DMS79 (cell line): ENCODE measurements at places on chromosomes 3 and 15.

- no peak for DNase-seq
Observed at GRCh38 chr15:57406062-57406772, 29.9 kb downstream of the CGNL1 start.

- no peak for DNase-seq
Observed at GRCh38 chr3:159904455-159904854, 84.2 kb upstream of the IL12A start.

- DNase-seq, result no peak
Observed at GRCh38 chr15:85865070-85865684, 70.5 kb upstream of the KLHL25 start.

- DNase-seq, result no peak
Observed at GRCh38 chr3:157136647-157137387, 23.1 kb downstream of the CCNL1 start.

GRCh38 chr3:50599716-50600118, 11.9 kb downstream of the CISH start:
- no peak for DNase-seq

DNA sequence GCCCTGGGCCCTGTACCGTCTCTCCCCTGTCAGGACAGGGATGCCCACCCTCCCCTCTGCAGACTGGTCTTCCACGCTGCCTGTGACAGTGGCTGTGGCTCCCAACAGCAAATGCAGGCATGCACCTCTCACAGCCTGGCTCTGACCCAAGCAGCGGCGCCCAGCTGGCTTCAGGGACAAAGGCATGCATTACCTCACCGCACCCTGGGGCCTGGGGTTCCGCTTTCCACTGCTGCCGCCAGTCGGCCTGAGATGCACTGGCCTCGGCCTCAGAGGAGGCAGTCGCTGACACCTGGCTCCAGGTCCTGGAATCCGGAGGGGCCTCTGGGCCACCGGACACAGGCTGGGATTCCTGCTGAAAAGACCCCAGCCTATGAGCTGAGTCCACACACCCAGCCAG, 70.3 kb downstream of the SCN5A start:
- DNase-seq, result no peak

DNA sequence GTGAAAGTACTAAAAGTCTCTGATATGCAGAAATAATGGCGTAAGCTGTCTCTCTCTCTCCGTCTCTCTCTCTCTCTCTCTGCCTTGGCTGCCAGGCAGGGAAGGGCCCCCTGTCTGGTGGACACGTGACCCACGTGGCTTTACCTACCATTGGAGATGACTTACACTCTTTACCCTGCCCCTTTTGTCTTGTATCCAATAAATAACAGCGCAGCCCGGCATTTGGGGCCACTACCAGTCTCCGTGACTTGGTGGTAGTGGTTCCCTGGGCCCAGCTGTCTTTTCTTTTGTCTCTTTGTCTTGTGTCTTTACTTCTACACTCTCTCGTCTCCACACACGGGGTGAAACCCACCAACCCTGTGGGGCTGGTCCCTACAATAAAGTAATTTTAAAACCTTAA, 12.2 kb upstream of the TMEM40 start:
- no peak for DNase-seq

DNA sequence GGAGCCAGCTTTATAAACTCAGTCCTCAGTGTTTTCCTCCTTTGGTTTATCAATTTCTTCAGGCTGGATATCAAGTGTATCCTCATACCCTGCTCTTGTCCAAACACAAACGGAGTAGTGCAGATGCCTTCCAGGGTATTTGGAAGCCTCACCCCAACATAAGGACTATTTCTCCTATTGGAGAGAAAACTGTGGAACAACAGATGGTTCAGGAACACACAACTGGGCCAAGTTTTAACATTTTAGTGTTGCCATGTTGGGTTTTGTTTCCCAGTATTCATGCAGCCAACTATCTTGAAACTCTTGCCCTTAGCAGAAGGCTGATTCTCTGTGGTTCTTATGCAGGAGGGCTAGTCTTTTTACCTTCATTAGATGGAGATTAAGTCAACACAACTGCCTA, 398.1 kb downstream of the GABRB3 start:
- DNase-seq, result no peak

GRCh38 chr15:101342056-101342455, 47.0 kb upstream of the SNRPA1 start:
- no peak for DNase-seq

DNA sequence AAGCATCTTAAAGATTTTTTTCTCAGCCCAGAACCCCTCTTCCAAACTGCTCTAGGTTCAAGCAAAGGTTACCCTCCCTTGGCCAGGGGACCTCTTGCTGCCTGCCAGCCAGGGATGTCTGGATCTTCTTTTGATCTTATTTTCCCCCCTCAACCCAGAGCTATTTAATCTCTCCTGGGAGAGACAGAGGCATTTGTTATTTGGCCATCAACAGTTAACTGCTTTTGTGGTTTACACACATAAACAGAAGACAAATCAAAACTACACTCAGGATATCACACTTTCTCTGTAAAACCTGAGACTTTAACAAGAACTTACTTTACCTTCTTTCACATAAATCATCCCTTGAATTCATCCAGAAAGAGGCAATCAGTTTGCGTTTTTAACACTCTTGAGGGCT, 272.5 kb downstream of the THSD4 start:
- DNase-seq, result no peak

- peak; percentile 2 for DNase-seq
Observed at GRCh38 chr3:100875239-100875638, 118.0 kb downstream of the ABI3BP start.

GRCh38 chr15:65529762-65530317, 423 bp upstream of the HACD3 start:
- DNase-seq, result no peak

- DNase-seq, result no peak
Observed at GRCh38 chr3:110736332-110736731, 335.3 kb upstream of the NECTIN3 start.

- DNase-seq, result no peak
Observed at GRCh38 chr3:107450254-107450893, 72.4 kb upstream of the BBX start.

DNA sequence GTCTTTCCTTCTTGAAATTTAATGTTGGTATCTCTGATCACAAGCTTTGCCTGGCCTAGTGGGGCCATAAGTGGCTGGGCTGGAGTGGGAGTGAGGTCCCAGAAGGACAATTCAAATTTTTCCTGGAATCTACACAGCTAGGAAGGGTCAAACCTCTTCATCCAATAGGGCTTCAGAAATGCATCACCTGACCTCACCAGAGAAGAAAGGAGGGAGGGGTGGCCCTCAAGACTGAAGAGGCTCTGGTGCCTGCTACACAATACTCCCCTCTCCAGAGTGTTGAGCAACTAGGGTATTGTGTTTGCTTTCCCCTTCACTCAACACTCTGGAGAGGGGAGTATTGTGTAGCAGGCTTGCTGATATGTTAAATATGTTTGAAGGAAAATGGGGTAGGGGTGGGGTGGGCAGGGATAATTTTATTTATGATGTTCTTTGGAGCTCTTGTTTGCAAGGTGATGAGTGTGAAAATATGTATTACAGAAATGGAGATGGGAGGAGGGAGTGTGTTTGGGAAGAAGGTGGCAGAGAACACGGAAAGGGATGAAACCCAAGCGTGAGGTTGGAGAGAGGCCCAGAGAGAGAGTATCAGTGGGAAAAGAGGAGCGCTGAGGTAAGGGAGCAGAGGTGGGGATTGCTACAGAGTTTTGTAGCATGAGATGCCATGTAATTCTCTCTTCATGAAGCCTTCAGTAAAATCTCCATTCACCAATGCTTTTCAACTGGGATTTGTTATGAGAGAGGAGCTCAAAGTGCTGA, 5.7 kb upstream of the KLHL24 start:
- DNase-seq, result peak; percentile 58

DNA sequence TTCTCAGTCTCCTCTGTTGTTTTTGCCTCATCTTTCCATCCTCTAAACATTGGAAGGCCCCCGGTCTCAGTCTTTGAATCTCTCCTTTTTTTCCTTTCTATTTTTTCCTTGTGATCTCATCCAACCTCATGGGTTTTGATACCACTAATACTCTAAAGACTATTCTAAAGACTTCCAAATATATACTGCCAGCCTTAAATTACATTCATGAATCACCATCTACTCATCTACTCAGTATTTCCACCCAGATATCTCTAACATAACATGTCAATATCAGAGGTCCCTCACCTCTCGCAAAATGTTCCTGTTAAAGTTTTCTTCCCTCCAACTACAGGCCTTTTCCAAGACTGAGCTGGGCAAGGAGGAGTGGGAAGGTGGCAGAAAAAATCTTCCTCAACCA, 282.5 kb upstream of the TTC14 start:
- no peak for DNase-seq

- DNase-seq, result no peak
Observed at GRCh38 chr3:172643506-172644179, 67.2 kb downstream of the NCEH1 start.

DNA sequence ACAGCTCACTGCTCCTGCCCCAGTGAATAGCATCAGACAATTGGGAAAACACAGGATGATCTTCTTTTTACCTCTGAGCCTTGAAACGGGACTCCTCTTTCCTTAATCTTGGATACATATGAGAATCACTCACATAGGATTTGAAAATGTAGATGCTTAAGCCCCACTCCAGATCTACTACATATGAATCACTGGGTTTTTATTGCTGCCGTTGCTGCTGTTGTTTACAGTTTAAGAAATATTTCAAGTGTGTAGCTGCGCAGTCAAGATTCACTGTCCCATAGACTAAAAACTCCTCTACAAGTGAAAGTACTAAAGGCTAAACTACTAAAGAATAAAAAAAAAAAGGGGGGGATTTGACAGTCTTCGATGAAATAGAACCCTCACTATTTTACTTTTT, 765.9 kb downstream of the NTRK3 start:
- DNase-seq, result no peak

DNA sequence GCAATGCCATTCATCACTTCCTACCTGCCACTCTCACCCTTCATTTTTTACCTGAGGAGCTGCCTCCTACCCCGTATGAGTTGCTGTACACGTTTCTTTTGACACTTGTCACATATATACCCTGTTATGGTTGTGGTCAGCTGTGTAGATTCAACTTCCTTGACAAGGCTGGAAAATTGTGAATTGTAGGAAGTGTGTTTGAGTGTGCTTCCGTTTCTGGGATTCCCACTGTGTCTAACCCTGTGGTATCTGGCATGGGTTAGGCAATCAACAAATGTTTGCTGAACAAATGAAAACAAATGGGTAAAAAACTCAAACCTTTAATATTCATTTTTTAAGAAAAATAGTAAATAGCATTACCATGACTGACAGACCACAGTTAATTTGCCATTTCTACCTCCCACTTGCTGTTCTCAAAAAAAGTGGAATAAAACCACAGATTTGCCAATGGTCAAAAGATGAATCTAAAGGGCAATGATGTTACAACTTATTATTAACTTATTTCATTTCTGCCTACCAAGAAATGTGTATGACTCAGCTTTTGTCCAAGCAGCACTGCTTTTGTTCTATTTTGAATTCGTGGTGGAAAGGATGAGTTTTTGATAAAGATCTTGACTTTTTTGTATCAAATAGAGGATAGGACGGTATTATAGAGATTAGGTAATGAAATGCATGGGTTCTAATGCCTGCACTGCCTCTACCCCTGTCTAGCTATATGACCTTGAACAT, 404.6 kb downstream of the LPP start:
- DNase-seq, result no peak

GRCh38 chr3:113496924-113497323, 18.0 kb downstream of the SPICE1 start:
- DNase-seq, result no peak

- DNase-seq, result no peak
Observed at GRCh38 chr3:197248341-197248740, 50.1 kb downstream of the DLG1 start.

DNA sequence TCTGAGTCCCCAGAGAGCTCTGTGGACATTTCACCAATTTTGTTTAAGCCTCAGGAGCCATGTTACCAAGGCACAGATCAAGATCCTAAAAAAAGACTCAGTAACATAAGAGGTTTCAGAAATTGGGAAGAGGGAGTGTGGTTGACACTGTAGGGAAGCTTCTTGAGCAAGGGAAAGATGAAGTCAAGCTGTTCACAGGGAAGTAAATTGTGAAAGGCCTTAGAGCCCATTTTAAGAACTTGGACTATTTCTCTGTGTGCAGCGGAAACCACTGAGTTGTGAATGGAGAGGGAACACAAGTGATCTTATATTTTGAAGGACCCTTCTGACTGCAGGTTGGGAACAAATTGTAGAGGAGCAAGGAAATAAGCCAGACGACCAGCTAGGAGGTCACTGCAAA, 18.7 kb downstream of the BCL2A1 start:
- peak; percentile 67 for DNase-seq

DNA sequence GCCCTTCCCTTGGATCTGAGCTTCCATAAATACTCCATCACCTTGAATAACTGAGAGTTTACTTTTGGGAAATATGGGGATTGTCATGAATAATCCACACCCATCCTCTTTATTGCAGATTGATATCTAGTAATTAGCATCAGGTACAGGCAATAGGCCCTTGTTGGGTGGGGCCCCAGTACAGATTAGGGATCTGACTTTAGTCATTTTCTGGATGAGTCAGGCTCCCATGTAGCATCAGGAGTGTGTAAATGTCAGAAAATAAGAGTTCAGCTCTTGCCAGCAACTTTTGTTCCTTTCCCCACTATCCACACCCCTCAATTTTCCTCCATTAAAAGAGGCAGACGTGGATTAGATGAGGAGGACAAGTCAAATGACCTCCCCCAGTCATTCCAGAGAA, 17.7 kb upstream of the SNRK start:
- DNase-seq, result no peak

- DNase-seq, result no peak
Observed at GRCh38 chr15:81244306-81244705, 47.6 kb downstream of the IL16 start.

DNA sequence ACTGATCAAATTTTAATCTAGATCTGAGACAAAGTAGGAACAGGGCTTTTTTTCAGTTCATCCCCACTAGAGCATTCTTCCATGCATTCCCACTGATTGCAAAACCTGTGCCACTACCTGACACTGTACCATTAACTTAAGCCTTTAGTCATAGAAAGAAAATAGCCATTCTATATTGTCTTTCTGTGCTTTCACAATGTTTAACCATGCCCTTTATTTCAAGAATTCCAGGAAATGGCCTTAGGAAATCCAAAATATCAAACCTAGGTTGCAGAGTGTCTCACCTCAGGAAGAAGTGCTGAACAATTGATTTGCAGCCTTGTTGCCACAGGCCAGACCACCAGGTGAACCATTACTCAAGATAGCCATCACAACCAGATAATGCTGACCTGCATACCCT, 56.2 kb upstream of the TGFBR2 start:
- DNase-seq, result no peak
